ENCODE measurements at places on chromosomes 3 and 15. TPM values are rescaled to one million over a fixed set of nuclear protein-coding genes. Genes with fewer than 3 reads are reported as not detected.

The C3orf85 gene
- 3.6 TPM for total RNA-seq

The TEX9 gene
- 22.9 TPM for total RNA-seq

The SLC12A1 gene
- 578 TPM for total RNA-seq

The TGM5 gene
- not detected for total RNA-seq

The LMLN gene
- 8.0 TPM for total RNA-seq

Measured in metanephros (tissue), 2 donors.